ENCODE measurements at places on chromosomes 16 and 17.
A peak's percentile ranks its signal among the peaks of the same experiment; 100 is the strongest.

- no peak for DNase-seq
Measured at GRCh38 chr17:5408186-5408585, 11.3 kb downstream of the NUP88 start.

DNA sequence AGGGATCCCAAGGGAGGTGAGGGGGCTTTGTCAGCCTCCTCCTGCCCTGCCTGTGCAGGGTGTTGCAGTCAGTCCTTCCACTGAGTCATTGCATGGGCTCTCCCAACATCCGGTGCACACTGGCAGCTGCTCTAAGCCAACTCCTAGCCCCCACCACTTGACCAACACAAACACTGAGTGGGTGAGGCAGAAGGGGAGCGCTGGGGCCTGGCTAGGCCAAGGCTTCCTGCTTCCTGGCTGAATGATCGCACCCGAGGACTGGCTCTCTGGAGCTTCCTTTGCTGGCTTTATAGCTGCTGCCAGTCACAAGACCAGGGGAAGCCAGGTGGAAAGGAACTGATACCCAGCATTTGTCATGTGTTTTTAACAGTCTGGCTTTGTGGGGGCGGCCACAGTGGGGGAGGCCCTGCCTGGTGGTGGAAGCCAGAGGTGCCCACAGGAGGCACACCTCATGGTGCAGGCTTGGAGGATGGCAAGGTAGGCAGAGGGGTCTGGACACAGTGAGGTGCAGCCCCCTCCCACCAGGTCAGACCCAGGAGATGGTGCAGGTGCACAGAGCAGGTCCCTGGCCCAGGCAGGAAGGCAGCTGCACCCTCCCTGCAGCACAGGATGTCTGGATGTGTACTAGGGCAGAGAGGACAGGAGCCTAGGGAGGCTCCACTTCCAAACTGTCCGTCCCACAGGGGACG is 6.8 kb downstream of the MPG start:
- no peak for DNase-seq

DNA sequence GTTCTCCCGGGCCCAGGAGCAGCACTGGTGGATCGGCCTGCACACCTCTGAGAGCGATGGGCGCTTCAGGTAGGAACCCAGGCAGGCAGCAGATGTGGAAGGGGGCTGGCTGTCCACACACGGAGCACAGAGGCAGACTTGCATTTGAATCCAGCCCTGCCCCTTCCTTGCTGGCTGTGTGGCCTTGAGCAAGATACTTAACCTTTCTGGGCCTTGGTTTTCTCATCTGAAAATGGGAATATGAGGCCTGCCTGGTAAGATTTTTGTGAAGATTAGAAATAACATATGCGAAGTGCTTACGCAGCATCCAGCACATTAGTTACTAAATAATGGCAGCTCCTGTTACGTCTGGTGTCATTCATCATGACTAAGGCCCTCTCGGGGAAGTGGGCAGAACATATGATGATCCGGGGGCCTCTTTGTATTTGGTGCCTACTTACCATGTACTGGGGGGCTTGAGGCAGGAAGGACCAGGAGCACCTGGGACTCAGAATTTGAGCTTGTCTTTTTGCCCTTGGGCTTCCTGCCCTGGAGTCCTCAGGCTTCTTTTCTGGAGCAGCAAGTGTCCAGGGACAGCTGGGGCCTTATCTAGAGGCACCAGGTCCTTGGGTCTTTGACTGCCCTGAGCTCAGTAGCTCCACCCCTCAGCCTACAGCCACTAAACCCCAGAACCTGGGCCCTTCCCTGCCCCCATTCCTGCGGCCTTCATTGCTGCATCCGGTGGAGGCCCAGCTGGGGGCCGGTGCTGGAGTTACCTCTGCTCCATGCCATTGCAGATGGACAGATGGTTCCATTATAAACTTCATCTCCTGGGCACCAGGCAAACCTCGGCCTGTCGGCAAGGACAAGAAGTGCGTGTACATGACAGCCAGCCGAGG is 53.8 kb downstream of the MRC2 start:
- DNase-seq: no peak

- DNase-seq: no peak
Measured at GRCh38 chr17:20026960-20027359, 17.8 kb downstream of the SPECC1 start.

DNA sequence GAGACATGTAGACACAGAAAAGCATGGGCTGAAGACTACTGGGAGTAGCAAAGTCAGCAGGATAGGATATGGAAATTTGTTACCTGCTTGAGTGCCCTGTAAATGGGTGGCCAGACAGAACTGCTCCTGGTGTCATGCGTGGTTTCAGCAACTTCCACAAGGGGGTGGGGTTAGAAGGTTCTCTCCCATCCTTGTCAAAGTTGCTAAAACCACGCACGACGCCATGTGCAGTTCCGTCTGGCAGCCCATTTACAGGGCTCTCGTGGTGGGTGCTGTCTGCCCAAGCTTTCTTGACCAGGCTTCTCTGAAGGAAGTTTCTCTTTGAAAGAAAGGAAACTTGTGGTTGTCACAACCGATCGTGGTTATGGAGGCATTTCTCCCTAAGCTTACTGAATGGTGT is 6.9 kb upstream of the DBNDD1 start:
- DNase-seq: no peak

GRCh38 chr16:3094289-3095027 is 4.6 kb downstream of the ZSCAN10 start:
- peak; percentile 37 for DNase-seq

GRCh38 chr17:42096360-42097111 is 1.7 kb downstream of the ZNF385C start:
- no peak for DNase-seq

DNA sequence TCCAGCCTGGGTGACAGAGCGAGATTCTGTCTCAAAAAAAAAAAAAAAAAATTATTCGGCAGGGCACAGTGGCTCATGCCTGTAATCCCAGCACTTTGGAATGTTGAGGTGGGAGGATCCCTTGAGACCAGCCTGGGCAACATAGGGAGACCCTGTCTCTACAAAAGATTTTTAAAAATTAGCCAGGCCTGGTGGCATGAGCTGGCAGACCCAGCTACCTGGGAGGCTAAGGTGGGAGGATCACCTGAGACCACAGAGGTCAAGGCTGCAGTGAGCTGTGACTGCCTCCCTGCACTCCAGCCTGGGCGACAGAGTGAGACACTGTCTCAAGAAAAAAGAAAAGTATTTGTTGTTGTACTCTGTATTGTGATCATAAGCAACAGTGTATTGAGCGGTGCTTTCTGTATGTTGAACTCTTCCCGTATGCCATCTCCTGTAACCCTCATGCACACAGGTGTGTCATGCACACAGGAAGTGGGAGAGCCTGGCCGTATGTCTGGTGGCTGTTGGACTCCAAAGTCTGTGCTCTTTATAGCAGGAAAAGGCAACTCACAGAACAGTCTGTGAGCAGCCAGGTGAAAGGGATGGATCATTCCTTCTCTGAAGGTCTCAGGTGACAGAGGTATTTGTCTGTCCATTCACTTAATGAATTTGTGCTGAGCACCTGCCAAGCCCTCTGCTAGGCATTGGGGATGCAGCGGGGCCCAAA is 17.1 kb downstream of the CDH1 start:
- DNase-seq: peak; percentile 66

GRCh38 chr16:1763521-1764511 is 7.5 kb downstream of the NME3 start:
- peak; percentile 55 for DNase-seq

DNA sequence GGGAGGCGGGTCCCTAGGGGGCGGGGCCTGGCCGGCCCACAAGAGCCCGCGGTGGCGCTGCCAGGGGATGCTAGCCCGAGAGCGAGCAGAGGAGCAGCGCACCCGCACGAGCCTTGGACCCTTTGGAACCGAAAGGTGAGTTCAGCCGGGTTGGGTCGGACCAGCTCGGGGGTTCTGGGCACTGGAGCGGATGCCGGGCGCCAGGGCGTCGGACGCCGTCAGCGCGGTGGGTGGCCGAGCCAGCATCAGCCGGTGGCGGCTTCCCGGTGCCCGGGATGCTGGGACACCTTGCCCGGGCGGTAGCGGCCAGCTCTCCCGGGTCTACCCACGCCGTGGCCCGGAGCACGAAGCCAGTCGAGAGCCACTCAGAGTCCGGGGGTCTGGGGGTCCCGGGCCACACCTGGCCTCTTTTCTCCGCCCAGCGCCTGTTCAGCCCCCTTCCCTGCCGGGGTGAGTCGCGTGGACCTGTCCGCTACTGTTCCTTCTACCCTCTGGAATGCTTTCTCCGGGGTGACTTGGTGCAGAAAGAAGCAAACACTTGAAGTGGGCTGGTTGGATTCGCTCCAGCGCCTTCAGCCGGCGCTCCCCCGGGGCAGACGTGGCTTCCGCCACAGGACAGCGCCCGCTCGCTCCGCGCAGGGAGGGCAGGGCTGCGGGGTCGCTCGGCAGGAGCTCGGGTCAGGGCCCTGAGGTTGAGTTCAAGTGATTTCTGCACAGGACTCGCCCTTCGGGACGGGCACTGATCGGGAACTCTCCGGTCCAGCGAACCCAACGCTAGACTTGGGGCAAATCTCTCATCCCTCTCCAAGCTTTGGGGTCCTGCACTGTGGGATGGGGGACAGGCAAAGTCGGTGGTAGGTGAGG is at the start of gene SCNN1G:
SCNN1G (plus strand) TSS at position 67 of the 864 bp plus-strand sequence. CDS start 3,527 bp downstream, outside the sequence.
- peak; percentile 17 for DNase-seq

DNA sequence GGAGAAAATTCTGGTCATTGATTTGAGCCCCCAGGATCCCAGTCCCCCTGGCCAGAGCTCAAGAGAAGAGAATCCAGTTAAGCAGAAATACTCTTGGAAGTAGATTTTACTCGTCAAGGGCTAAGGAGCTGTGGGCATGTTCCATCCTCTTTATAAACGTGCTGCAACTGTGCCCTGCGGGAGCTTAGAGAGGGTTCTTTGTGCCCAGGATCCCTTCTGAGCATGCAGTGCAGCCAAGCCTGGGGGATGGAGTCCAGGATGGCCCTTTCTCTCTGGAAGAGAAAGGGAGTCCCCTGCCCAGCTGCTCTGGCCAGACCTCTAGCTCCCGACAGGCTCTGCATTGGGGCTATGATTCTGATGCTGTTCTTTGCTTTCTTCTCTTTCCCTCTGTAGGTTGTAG is 9.5 kb upstream of the LGALS9 start:
- DNase-seq: peak; percentile 17

- peak; percentile 34 for DNase-seq
Measured at GRCh38 chr17:49843774-49844350, 4.0 kb downstream of the TAC4 start.

DNA sequence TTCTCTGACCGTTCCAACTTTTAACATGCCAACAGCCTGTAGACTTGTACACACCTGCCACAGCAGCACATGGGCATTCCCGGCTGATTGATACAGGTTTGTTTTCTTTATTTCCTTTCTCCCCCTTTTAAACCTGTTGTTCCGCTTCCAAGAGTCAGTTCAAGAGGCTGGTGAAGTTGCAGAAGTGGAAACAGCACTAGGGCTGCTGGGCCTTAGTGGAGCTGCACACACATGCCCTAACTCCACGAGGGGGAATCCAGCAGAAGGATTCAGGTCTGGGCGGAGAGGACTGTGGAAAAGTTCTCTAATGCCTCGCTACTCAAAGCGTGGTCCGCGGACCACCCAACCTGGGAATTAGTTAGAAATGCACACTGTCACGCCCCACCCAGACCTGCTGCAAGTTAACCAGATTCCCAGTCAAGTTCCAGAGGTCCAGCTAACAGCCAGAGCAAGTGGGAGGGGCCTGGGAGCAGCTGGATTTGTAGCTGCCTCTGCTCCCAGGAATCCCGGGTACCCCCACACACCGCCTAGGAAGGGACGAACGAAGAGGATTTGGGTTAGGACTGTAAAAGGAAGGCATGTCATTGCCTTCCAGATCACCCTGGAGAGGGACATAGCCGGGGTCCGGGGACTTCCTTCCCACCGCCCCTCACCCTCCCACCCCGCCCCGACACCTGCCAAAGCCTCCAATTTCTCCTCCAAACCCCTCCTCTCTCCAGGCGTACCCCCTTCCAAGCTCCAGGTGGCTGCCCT is 542 bp downstream of the SLC39A11 start:
- DNase-seq: peak; percentile 57

- no peak for DNase-seq
Measured at GRCh38 chr17:66345264-66345663, 42.9 kb downstream of the PRKCA start.

- DNase-seq: no peak
Measured at GRCh38 chr17:78556812-78557211, 20.4 kb downstream of the DNAH17 start.

DNA sequence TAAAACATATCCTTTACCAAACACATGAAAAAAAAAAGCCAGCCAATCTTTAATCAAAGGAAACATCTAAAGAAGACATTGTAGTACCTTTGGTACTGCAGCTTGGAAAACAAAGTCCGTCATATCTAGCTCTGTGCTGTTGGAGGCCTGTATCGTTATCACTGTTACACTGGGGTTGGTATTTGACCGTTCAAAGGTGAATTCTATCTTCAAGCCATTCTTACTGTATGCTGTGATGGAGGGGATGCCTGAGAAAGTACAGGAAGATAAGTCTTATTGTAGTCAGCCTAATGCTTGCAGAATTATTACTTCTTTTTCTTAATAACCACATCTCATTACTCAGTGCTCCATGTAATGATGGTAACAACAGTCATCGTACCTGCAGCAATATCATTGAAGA is 14.4 kb upstream of the PHLPP2 start:
- DNase-seq: no peak

DNA sequence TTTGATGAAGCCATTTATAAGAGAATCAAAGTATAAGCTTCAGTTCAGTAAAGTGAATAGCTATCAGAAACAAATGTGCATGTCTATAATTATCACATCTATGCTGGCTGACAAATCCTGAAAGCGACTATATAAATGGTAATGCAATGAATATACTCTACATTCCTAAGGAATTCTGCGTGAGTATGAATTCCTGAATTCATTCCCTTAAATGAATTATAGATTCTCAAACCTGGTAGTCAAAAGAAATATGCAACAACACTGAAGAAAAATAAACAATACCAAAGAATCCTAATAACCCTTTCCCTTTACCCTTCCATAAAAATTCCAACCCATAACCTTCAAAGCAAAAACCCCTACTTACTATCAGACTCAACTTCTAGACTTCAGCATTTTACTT is 416.6 kb upstream of the PMFBP1 start:
- no peak for DNase-seq

- no peak for DNase-seq
Measured at GRCh38 chr16:50516890-50517289, 31.3 kb upstream of the NKD1 start.

- DNase-seq: peak; percentile 50
Measured at GRCh38 chr17:48542114-48542656, 2.7 kb downstream of the HOXB2 start.

DNA sequence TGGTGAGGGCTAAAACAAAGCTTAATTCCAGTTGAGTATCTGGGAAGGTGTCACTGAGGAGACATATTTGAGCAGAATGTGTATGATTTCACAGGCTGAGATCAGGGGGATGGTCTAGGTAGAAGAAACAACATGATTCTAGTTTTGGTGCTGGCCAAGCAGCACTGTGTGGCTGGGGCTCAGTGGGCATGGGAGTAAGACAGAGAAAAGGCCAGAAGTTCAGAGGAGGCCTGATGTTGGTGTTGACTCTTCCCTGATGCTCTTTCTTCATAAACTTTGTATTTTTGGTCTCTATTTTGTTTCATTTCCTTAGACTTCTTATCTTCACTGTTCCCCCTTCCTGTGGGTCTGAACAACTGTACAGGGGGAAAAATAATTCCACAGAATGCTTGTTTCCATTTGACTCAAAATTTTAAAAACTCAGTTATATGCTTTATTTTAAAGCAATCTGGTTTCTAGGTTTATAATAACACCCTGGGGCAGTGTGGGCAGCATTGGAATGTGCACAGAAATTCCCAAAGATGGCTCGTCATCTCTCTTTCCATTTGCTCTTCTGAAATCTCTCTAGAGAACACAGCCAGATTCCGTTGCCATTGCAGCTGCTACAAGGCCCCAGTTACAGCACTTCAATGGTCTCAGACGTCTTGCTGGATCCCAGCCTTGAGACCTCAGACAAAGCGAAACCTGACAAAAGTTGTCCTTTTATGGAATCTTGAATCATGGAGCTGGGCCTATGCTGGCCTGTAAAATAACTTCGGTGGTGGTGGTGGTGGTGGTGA is 68.3 kb downstream of the SNX11 start:
- DNase-seq: no peak

All from mucosa of descending colon (tissue), 3 donors.